NCI-H774 (cell line): ENCODE measurements at places on chromosomes 13 and 19.

DNA sequence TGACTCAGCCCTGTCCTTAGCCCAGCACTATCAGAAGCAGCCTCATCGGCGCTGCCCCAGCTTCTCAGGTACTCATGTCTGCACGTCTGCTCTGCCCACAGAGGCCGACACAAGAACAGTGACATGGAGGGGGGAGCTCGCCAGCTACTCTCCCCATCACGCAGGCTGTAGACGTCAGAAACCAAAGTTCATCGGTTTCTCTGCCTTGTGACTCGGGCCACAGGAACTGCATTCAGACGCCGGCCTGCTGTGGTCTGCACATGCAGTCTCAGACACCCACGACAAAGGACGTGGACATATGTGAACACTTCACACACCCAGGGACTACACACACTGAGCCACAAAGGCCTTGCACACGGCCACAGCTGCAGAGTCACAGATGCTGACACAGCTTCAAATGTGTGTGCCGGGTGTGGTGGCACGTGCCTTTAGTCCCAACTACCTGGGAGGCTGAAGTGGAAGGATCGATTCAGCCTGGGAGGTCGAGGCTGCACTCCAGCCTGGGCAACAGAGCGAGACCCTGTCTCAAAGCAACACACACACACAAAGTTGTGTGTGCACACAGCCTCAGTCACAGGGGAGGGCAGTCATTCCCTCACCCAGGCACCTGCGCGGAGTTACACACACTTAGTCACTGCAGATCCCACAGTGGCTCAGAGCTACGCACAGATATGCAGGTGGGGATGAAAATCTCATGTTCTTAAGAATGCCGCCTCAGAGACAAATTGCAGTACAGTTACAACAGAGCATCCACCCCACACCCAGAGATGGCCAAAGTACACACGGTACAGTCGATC is 4.9 kb upstream of the ZFP36 start:
- no peak for DNase-seq

GRCh38 chr19:1967087-1967608 is 26.2 kb downstream of the CSNK1G2 start:
- no peak for DNase-seq

GRCh38 chr13:40784540-40784939 is 4.9 kb upstream of the SLC25A15 start:
- DNase-seq, result no peak

GRCh38 chr13:101026736-101027398 is 352.3 kb upstream of the TMTC4 start:
- no peak for DNase-seq

DNA sequence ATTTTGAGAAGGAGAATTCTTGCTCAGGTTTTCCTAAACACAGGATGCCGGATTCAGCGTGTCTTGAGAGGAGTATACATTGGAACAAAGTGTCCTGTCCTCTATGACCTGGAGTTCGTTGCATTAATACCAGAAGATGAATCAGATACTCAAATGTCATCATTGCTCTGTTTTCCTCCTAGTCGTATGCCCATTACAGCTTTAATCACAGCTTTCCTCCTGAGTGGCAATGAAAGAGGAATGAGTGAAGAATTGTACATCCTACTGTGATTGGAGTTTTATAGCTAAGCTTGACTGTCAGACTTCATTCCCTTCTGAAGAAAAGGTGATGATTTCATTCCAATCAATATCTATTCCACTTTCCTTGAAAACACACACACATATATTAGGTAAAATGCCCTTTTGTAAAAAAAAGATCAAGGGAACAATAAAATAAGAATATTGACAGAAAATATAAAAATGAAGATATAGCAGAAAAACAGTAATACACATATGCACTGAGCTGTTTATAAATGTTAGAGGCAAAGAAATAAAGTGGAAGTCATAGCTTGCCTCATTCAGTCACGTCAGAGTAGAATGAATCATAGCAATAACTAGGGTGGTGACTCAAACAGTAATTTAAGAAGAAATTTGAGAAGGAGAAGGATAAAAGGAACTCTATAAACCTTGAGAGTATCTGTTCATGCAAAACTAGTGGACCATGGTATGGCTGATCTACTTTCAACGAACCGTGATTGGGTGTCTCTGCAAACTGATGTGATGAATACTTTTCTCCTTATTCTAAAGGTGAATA is 501.5 kb downstream of the SUCLA2 start:
- DNase-seq, result no peak
